ENCODE measurements at places on chromosomes 11 and 22.

GRCh38 chr11:111602865-111603610, 789 bp downstream of the SIK2 start:
- DNase-seq = no peak

DNA sequence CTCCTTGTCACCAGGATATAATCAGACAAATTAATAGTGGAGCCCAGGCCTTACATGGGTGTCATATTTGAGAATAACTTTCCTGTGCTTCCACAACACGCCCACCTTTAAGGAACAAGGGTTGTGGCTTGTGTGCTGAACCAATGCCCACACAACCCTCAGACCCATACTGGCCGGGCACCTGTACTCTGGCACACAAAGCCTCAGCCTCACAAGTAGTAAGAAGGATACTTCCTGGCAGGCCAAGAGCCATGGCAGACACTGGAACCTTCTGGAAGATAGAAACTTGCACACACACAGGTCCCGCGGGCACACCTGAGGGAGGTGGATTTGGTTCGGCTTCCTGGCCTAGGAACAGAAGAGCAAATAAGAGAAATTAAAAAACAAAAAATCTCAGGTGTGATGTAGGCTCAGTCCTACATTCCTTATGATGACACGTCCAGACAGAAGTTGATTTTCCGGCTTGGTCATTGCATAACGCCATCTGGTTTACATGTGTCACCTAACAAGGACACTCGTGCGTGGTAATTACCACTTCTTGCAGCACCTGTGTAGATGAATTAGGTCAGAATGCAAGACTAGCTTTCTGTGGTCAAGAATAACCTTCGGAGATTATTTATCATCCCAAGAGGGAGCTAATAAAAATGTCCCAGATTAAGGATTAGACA, 5.8 kb upstream of the BRD1 start:
- DNase-seq = no peak

DNA sequence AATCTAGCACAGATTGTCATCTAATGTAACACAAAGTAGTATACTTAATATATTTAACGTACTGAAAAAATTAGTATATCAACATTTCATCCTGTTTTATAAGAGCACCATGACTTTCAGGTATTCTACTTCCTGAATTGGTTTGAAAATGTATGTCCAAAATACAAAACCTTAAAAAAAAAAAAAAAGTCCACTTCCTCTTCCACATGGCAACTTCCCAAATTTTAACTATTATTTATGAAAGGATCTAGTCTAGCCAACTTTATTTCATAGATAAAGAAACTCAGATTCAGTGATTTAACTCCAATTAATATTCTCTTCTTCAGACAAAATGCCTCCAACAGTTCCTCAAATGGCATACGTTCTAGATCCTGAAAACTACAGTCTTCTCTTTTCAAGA, 44.0 kb downstream of the PIK3C2A start:
- no peak for DNase-seq

GRCh38 chr11:104422324-104422944, 258.5 kb upstream of the PDGFD start:
- DNase-seq = no peak

DNA sequence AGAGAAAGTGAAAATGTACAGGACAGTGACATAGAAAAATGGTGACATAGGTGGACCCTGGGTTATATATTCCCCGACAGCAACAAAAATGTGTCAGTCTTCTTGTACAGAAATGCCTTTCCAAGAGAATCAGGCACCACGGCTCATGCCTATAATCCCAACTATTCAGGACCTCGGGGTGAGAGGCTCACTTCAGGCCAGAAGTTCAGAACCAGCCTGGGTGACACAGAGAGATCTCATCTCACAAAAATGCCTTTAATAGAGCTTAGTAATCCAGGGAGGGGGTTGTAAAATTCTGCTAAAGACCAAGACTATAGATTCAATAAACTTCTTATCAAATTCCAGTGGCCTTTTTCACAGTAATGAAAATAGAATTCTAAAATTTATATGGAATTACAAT, 10.7 kb downstream of the ZNF195 start:
- DNase-seq = no peak

DNA sequence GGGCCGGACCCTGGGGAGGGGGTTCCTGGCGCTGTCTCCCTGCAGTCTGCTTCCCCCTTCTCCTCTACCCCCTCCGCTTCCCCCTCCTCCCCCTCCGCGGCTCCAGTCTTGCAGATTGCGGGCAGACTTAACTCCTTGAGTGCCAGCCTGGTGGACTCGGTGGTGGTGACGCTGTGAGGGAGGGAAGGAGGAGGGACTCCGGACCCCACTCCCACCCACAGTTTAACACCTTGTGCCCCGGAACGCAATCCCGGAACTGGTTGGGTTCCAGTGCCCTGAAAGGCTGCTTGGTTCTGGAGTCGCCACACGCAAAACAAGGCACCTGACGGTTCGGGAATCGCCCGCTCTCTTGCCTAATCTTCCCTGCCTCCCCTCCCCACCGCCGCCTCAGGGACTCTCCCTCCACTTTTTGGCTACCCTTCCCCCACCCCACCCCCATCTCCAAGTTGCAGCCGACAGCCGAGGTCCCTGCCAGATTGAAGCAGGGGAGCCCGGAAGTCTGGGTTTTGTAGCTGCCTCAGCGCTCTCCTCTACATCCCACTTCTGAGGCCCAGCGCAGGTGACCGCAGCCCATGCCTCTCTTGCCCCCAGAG, 3.9 kb upstream of the BCL9L start:
- DNase-seq = peak; percentile 94

DNA sequence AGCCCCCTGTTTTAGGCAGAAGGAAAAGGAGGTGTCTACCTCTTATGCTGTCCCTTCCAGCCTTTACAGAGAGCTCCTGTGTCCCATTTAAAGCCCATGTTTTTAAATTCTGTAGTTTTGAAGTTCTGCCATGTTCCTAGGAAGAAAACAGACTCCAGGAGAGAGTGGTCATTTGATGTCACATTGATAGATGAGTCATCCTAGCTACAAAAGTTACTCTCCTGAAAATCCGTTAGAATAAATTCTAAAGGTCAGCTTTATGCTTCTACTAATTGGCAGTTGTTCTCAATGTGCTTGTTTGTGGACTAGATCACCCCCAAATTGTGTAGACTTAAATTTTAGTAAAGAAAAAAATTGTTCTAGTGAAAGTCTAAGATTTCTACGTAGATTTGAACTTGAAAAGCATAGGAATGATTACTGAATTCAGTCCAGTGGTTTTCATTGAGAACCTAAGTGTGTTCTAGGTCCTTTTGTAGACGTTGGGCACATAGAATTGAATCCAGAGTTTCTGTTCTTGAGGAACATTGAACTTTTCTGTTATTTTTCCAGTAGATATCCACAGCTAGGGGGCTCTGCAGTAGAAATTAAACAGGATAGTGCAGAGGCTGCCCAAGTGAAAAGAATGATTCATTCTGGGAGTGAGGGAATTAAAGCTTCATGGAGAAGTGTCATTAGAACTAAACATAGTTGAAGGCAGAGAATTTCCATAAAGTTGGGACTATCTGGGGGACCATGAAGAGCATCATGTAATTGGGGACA, 140.6 kb upstream of the RASSF10 start:
- DNase-seq = no peak

DNA sequence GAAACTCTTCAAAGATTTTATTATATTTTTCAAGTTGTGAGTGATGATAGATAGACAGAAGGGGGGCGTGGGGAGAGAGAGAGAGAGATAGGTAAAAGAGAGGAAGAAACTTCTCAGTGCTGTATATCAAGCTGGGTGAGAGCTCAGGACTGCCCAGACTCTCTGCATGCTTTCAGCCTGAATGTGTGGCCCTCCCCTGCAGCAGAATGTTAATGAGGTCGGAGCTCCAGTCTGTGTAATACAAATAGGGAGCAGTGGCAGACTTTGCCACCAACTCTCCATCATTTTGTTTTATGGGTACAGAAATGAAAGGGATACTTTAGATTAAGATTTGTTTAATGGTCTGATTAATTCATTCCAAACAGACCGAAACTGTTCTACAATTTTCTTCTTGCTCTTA, 752.8 kb downstream of the OPCML start:
- no peak for DNase-seq

- peak; percentile 11 for DNase-seq
Measured at GRCh38 chr11:43267856-43268580, 43.8 kb upstream of the API5 start.

DNA sequence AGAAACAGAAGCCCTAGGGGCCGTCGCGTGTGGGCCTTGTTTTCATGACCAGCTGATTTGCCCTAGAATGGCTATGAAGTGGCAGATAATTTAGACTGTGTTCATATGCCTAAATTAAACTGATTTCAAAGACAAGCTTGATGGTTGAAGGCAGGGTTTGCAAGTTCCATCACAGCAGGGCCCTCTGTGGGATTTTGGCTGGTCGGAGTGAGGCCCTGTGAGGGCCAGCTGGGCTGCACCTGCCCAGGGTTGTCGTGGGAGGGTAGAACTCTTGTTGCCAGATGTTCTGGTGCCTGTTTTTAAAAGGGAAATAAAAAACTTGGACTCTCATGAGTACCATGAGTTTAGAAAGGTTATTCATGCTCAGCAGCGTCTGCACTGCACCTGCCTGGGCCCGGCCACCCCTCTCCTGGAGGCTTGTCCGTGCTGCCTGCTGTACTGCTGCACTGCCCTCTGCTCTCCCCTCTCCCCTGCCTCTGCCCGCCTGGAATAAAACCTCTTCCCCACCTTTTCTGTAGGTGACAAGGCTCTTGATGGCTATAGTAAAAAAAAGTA, 44.1 kb downstream of the AP2A2 start:
- DNase-seq = no peak

DNA sequence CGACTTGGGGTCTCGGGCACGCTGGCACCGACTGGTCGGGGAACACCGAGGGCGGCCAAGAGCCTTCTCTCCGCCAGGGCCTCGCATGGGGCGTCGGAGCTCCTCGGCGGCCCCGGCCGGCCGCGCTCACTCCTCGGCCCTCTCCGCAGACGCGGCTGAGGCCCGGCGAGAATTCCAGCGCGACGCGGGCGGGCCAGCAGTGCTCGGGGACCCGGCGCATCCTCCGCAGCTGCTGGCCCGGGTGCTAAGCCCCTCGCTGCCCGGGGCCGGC, 5.6 kb downstream of the TBX1 start:
- no peak for DNase-seq

GRCh38 chr11:70080763-70081162, 2.6 kb downstream of the ANO1 start:
- no peak for DNase-seq

- no peak for DNase-seq
Measured at GRCh38 chr11:42410251-42410955, 901.4 kb upstream of the API5 start.

DNA sequence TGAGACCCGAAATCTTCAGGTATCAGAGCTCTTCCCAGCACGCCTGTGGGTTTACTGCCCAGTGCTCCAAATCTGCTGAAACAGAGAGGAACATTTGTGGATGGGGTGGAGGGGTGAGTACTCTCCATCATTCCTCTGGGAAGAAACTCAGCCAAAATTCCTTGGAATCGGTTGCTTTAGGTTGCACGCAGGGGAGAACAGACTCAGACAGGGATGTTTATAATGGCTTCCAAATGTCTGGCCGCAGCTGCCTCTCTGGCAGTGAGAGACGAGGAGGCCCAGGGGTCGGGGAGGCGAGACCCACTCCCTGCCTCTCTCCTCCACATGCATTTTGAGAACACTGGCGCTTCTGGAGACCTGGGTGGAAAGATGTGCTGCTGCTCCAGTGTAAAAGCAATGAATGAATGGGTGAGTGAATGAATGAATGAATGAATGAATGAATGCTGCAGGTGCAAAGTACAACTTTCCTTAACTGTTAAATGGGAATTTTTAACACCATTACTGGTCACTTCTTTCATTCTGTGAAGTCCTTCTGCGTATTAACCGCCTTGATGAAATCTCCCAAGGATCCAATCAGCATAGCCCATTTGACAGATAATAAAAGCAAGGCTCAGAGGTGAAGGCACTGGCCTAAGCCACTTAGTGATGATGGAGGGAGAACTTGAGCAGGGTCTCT, 437.4 kb downstream of the MIAT start:
- peak; percentile 51 for DNase-seq

- DNase-seq = no peak
Measured at GRCh38 chr11:10371926-10372641, 67.2 kb downstream of the ADM start.

GRCh38 chr11:93668171-93668570, 6.7 kb downstream of the CEP295 start:
- DNase-seq = no peak

DNA sequence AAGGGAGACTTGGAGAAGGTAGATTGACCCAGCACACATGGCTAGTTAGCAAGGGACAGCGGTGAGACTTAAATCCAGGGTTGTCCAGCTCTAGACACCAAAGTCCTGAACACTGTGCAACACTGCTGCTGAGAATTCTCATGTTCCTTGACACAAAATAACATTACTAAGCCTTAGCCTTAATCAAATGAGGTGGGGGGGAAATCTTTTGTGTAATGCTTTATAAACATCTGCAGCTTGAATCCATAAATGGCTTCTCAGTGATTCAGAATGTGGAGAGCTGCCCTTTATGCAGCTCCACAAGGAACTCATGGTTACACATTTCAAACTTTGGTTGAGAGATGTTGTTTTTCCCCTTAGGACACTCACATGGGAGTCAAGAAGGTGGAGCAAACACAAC, 80.0 kb downstream of the CD44 start:
- DNase-seq = no peak

DNA sequence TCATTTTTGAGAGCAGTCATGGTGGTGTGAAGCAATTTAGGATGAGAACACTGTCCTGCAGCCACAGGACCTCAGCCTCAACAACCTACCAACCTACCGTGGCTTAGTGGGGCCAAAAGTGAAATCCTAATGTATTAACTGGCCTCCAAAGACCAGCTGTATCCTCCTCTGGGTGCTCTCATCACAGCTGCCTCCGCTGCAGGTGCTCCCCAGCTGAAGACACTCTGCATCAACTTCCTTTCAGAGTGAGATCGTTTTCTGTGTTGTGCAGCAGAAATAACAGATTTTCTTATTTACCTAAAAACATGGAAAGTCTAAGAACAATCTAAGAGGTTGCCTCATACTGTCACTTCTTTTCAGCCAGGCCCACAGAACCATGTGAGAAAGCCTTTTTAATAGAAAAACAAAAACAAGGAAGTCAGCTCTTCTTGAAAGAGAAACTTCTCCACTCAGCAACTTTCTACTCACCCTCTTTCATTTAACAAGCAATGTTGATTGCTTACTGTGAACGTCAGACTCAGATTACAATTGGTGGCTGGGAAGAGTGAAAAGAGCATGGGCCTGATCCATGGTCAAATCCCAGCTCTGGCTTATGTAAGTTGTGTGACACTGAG, 136.1 kb downstream of the TENM4 start:
- DNase-seq = no peak

- no peak for DNase-seq
Measured at GRCh38 chr11:28466506-28466905, 358.3 kb downstream of the METTL15 start.

GRCh38 chr22:31866918-31867317, 77.4 kb upstream of the YWHAH start:
- no peak for DNase-seq

GRCh38 chr22:33829546-33830280, 90.6 kb downstream of the LARGE1 start:
- DNase-seq = no peak

DNA sequence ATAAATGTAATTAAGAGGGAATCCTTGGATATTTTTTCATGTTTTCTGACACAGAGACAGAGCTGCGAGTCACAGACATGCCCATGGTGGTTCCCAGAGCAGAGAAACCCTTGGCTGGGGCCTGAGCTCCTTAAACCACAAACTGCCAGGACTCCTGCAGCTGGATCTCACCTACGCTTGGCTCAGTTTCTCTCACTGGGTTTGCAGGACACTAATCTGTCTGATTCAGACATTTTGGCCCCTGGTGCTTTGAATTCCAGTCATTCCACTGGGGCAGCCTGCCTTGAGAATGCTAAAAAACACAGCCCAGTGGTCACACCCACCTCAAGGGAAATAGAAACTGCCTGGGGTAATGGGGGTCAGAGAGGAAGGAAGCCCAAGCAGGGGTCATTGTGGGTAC, 122.6 kb downstream of the CCDC81 start:
- DNase-seq = no peak
